Lower lobe of right lung (tissue), 2 donors: ENCODE measurements at places on chromosomes 7 and 10. TPM values are rescaled to one million over a fixed set of nuclear protein-coding genes. Genes with fewer than 3 reads are reported as not detected.

Gene ZDHHC4
- total RNA-seq = 41.8 TPM

Gene HOXA4
- total RNA-seq = 8.5 TPM

Gene NYAP1
- 1.1 TPM for total RNA-seq

Gene GALNT17
- 6.6 TPM for total RNA-seq

Gene LRRTM3
- total RNA-seq = not detected

Gene SORCS1
- 0.15 TPM for total RNA-seq

Gene CDH23
- total RNA-seq = 9.4 TPM

Gene ADCYAP1R1
- 2.9 TPM for total RNA-seq

DNA sequence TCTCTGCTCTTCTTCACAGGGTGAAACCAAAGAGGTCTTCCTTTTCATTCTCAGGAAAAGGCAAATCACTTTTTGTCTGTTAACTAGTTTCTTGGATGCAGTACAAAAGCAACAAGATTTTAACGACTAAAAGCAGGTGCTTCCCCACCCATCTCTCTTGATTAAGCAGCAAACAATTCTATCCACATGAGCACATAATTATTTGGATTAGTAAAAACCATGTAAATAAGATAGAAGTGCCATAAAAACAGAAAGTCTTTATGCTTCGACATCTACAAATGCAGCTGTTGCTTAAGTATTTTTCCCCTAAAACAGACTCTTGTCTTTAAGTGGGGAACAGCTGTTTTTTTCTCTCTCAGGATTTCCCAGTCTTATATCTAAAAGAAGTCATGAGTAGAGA lies 37.4 kb downstream of the USP54 start:
- no peak for DNase-seq

DNA sequence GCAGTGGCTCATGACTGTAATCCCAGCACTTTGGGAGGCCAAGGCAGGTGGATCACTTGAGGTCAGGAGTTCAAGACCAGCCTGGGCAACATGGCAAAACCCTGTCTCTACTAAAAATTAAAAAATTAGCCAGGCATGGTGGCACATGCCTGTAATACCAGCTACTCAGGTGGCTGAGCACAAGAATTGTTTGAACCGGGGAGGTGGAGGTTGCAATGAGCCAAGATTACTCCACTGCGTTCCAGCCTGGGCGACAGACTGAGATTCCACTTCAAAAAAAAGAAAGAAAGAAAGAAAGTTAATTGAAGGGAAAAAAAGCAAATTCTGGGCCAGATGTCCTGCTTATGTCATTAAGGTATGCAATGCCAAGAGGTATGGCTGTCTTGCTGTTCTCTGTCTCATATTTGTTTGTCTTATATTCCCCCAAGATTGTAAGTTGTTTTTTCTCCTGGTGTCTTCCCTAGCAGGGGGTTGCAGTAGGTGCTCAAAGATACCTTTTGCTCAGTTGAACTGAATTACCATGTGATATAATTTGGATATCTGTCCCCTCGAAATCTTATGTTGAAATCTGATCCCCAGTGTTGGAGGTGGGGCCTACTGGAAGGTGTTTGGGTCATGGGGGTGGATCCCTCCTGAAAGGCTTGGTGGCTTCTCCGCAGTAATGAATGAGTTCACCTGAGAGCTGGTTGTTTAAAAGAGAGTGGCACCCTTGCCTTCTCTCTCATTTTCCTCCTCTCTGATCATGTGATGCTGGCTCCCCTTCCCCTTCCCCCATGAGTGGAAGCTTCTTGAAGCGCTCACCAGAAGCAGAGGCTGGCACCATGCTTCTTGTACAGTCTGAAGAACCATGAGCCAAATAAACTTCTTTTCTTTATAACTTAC lies 60.9 kb downstream of the MYOF start:
- no peak for DNase-seq

DNA sequence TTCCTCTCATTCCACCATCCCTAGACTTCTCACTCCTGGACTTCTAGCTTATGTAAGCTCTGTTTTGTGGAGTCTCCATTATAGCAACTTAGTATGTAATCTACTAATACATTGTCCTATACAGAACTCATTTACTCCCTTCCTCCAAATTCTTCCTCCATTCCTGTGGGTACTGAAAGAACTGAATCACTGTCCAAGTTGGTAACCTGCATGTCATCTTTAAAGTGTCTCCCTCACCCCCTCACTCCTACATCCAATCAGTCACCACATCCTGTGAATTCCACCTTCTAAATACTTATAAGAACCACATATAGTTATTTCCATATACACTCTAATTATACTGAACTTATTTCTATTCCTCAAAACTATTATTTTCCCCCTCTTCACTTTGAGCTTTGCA lies 20.3 kb downstream of the AASS start:
- DNase-seq = no peak

DNA sequence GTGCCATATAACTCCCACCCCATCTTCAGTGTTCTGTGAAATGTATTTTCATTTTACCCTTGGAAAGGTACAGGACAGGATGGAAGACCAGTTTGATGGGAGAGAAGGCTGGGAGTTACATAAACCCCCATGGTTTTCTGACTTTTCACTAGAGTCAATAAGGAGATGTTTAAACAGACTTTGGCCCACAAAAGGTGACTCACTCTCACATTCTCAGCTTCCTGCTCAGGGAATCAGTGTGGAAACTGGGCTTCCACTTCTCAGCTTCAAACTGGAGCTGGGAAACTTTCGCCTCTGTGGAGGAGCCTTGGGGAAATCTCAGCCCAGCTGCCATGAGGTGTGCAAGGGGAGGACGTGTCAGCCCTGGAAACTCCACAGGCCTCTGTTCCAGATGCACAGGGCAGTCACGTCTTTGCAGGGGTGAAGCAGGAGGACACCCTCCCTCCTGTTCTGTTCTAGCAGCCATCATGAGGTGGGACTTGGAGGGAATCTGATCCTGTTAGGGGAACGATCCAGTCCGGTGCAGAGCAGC lies 560.5 kb upstream of the GALNT17 start:
- DNase-seq = no peak

DNA sequence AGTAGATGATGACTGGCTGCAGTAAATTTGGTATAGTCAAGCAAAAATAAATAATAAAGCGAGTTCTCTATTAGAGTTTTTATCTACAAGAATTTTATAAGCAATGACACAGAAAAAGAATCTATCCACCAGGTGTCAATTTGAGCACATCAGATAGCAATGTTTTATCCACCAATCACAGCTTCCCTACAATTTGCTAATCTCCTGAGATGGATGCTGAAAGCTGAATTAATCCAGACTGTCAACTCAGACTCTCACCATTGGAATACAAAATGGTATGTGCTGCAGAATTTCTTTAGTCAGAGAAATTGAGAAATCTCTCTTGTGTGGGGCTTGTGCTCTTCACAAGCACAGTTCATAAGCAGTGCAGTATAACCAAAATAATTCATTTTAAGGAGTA lies 888.9 kb upstream of the GHITM start:
- DNase-seq = no peak

GRCh38 chr10:11573497-11573896 lies 38.0 kb downstream of the USP6NL start:
- DNase-seq = no peak

- DNase-seq = peak; percentile 82
Measured at GRCh38 chr10:93458821-93459257, 23.3 kb downstream of the MYOF start.

GRCh38 chr7:113945018-113945938 lies 26.5 kb upstream of the PPP1R3A start:
- no peak for DNase-seq
